Smooth muscle cell of the pulmonary artery (primary cell): ENCODE measurements at places on chromosomes 4 and X. TPM values are rescaled to one million over a fixed set of nuclear protein-coding genes. Genes with fewer than 3 reads are reported as not detected.

Gene RNF150
- total RNA-seq = 3.3 and 5.6 TPM in 2 replicates

Gene EVC2
- total RNA-seq = 7.8 and 9.6 TPM in 2 replicates

Gene AR
- 7.3 and 7.6 TPM in 2 replicates for total RNA-seq

Gene CT45A2
- total RNA-seq = not detected in 2 replicates

Gene NR3C2
- 1.4 and 4.5 TPM in 2 replicates for total RNA-seq

Gene CYTL1
- total RNA-seq = 0.36 and 0.72 TPM in 2 replicates

Gene AFAP1
- 81.1 and 134 TPM in 2 replicates for total RNA-seq

Gene PIGA
- 9.2 and 12.3 TPM in 2 replicates for total RNA-seq

Gene HPSE
- total RNA-seq = 0.13 and 0.33 TPM in 2 replicates

Gene COX7B2
- total RNA-seq = not detected in 2 replicates

Gene SMARCA5
- 40.2 and 43.3 TPM in 2 replicates for total RNA-seq

Gene DUX4
- total RNA-seq = not detected in 2 replicates

Gene CXCL5
- 0.59 and 1.7 TPM in 2 replicates for total RNA-seq

Gene SCARB2
- total RNA-seq = 400 and 412 TPM in 2 replicates

Gene MAGEB10
- total RNA-seq = not detected in 2 replicates

Gene HTN3
- not detected in 2 replicates for total RNA-seq

Gene DCAF4L1
- total RNA-seq = 0.13 TPM in 2 replicates

Gene HS3ST1
- total RNA-seq = 0.65 and 0.86 TPM in 2 replicates

Gene MXRA5
- 0.03 and 0.65 TPM in 2 replicates for total RNA-seq

Gene CCDC110
- 3.8 and 9.4 TPM in 2 replicates for total RNA-seq

Gene FREM3
- total RNA-seq = 0.03 and 0.07 TPM in 2 replicates

Gene SLC49A3
- 3.4 and 5.3 TPM in 2 replicates for total RNA-seq

Gene SYNPO2
- total RNA-seq = 43.4 and 56.6 TPM in 2 replicates

Gene RNF212
- 2.5 and 15.3 TPM in 2 replicates for total RNA-seq

Gene ARHGAP4
- total RNA-seq = 0.39 and 1.4 TPM in 2 replicates

Gene NXF2
- not detected in 2 replicates for total RNA-seq

Gene PDE6B
- 0.39 and 0.79 TPM in 2 replicates for total RNA-seq

Gene SLC34A2
- total RNA-seq = 0.03 TPM in 1 of 2 replicates, not detected in the other

Gene PDGFC
- total RNA-seq = 76.7 and 102 TPM in 2 replicates

Gene LNX1
- total RNA-seq = 9.1 and 15.1 TPM in 2 replicates
